ENCODE measurements at places on chromosomes 13 and 19.
A peak's percentile ranks its signal among the peaks of the same experiment; 100 is the strongest.

DNA sequence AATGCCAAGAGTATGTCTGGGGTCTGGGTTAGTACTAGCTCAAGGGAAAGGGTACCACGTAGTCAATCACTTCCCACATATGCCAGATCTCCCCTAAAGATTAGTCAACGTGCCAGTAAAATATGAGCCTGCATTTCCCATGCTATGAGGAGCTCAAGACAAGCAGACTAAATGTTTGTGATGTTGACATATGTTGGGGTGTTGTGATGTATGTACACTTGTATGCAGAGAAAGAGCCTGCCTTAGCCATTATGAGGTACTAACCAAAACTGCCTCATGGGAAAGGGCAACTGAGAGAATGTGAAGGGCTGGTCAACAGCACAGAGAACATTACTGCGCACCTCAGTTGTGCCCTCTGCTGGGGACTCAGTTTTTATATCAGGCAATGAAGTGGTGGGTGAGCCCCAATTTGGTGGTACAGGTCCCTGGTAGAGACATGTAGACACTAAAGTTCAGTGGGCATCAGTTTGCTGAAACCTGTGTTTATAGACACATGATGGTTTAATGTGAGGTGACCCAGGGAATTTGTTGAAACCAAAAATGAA, 287.0 kb downstream of the DCT start:
- no peak for DNase-seq

DNA sequence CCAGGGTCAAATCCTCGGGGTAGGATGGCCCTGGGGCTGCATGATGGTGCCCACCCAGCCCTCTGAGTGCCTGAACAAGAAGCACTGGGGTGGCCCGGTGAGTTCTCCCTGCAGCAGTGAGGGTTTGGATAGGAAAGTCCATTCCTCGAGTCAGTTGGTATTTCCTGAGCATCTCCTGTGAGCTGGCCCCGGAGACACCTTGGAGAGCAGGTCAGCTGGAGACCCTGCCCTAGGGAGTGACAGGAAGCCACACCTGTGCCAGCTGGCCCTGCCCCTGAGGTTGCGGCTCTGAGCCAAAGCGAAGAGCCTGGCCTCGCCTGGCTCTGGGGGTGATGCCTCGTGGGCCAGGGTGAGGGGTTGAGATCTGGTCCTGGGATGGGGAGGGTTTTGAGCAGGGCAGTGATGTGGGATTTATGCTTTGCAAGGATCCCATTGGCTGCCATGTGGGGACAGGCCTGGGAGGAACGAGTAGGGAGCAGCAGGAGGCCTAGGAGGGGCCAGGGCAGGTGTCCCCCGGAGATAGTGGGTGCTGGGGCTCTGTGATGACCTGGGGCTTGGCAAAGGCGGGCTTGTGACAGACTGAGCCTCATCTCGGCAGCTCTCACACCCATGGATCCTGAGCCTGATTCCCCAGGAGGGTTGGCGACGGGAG, 16.0 kb downstream of the CRTC1 start:
- no peak for DNase-seq

DNA sequence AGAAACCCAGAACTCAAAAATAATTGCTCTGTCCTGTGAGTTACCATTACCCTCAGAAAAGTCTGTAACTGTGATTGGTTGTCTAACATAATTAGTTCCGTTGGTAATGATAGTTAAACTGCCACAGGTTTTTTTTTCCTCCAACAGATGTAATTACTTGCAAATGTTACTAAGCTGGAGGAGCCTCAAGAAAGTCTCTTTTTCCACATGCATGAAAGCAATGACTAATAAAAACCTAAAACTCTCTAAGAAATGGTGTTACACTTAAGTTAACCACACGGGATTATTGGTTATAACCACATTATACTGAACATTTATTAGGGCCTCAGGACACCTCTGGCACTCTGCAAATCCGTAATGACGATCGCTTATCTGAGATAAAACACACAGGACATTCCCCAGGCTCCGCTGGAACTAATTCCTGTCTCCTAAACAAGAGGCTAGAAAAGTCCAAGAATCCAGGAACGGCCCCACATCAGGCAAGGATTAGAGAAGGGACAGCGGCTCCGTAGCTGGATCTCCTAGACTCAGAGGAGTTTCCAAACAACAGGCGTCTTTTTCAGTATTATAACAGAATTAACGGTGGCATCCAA, 753 bp downstream of the ZNF235 start:
- no peak for DNase-seq

- no peak for DNase-seq
Measured at GRCh38 chr19:33522371-33522662, 726 bp upstream of the PEPD start.

GRCh38 chr19:46975925-46976782, 43.5 kb upstream of the NPAS1 start:
- peak; percentile 59 for DNase-seq

DNA sequence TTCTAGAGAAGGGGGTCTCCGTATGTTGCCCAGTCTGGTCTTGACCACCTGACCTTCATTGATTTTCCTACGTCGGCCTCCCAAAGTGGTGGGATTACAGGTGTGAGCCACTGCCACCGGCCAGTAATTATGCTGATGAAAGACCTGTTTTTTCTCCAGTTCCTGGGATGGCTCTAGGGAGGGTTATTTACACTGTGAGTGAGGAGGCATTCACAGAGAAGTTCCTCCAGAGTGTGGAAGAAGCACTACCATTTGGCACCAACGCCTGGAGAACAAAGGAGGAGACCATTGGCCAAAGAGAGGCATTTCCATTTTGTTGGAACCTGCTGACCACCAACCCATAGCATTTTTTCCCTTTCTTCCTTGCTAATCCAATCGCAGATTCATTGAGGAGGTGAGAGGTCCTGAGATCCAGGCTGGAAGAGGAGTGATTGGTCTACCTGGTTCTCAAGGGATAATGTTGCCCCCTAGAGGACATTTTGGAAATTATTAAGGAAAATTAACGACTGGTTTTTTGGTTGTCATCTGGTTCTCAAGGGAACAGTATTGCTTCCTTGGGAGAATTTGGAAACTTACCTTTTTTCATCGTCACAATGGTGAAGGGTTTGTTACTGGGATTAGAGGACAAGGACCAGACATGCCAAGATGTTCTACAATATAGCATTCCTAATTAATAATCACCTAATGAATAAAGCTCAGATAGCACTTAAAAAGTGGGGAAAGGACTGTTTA, 5.5 kb upstream of the SAE1 start:
- DNase-seq = no peak

DNA sequence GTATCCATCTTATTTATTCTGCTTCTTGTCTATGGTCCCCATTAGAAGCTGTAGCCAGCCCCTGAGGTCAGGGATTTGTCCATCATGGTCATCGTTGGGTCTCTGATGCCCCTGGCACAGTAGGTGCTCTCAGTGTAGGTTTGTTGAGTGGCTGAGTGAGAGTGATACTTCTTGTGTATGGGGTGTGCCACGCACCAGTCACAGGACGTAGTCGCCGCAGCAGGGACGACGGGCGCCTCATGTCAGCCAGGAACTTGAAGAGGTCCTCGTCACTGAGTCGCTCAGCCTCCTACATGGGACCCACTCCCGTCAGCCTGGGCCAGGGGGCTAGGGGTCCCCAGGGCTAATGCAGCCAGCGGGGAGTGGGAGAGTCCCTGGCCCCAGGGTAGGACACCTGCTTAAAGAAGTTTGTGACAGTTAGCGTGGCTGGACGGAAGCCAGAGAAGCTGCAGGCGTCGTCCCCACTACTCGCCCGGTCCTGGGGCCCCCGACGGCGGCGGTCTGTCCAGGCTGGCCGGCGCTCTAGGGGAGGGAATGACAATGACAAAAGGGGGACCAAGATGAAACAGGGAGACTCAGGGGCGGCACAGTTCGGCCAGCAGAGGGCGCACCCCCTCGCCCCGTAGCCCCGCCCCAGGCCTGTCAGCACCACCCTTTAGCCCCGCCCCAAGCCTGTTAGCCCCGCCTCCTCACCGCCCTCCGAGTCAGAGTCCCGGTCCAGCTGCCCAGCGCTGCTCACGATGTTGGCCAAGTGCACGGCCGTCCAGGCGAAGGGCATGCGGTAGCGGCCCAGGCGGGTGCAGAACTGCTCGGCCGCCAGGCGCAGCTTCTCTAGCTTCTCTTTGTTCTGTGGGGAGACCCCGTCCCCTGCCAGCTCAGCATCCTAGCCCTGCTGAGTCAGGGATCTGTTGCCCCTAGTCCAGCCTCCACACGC, 3.7 kb downstream of the ANGPTL8 start:
- peak; percentile 96 for DNase-seq

GRCh38 chr13:59744747-59745391, 418.9 kb downstream of the DIAPH3 start:
- DNase-seq = no peak

DNA sequence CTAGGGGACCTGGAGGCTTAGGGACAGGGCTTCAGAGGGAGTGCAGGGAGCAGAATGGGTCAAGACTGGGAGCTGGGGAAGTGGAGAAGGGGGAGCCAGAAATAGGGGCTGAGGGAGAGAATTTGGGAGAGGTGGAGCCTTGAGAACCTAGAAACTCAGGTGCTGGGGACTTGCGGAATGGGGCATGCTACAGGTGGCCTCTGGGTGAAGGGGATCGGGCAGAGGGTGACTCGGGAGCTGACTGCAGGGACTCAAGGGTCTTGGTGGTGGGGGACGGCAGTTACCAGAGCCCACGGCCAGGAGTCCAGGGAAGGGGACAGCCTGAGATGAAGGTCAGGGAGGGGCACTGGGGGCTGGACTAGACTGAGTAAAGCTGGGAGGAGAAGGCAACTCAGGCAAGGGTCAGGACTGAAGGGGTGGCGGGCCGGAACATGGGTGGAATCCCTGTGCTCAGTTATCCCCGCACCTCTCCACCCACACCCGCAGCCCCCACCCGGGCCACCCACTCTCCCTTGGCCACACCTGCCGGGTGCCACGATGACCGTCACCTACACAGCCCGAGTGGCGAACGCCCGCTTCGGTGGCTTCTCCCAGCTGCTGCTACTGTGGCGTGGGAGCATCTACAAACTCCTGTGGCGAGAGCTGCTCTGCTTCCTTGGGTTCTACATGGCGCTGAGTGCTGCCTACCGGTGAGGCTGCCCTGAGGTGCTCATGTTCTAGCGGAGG, 628 bp downstream of the BEST2 start:
- no peak for DNase-seq

DNA sequence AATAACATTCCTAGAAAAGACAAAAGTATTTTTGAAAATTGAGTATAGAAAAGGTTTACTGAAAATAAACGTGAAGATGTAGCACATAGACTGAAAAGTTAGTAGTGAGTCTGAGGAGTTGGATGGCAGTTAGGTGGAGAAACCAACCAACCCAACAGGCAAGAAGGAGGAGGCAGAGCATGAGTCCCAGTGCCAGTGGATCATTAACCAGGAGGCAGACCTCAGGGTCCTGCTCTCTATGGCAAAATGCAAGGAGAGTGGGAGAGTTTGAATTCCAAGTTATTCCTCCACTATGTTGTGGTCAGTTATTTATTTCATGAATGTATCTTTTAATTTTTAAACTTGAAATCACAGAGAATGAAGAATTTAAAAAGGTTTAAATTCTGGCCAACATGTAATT, 446.4 kb downstream of the GPC6 start:
- no peak for DNase-seq

GRCh38 chr13:20446405-20446804, 79.3 kb downstream of the CRYL1 start:
- DNase-seq = no peak

DNA sequence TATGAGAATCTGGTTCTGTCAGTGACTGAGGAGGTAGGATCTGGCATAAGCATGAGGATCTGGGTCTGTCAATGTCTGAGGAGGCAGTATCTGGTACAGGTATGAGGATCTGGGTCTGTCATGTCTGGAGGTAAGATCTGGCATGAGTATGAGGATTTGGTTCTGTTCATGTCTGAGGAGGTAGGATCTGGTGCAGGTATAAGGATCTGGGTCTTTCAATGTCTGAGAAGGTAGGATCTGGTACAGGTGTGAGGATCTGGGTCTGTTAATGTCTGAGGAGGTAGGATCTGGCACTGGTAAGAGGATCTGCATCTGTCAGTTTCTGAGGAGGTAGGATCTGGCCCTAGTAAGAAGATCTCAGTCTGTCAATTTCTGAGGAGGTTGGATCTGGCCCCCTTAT, 12.4 kb upstream of the PDCD2L start:
- no peak for DNase-seq

- no peak for DNase-seq
Measured at GRCh38 chr13:104414771-104415170, 1348.6 kb upstream of the SLC10A2 start.

- DNase-seq = no peak
Measured at GRCh38 chr19:3194106-3195087, 8.7 kb downstream of the NCLN start.

DNA sequence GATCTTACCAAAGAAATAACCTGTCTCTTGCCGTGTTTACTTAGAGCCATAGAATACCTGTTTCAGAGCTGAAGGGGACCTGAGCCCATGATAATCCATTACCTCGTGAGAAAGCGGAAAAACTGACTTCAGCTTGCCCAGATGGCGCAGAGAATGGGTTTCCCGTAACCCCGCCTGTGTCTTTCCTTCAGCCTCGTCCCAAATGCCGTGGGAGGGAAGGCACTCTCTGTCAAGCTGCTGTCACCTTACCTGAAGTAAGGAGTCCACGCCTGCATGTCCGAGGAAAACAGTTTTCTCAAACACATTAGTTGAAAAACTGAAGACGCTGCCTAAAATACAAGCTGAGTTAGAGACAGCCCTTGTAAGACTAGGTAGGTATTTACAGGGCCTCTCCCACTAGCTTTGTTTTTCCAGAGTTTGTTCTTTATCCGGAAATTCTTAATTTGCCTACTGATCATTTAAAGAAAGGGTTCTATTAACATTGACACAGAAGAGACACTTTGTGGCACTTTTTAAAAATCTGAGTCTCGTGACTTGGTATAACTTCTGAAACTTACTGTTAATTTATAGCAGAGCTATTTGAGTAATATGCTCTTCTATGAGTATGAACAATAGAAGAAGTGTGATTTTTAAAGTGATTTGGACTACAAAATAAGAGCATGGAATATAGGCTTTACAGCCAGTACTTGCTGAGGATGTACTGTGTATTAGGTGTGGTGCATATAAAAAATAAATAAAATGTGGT, 1.3 kb upstream of the INTS6 start:
- DNase-seq = no peak

DNA sequence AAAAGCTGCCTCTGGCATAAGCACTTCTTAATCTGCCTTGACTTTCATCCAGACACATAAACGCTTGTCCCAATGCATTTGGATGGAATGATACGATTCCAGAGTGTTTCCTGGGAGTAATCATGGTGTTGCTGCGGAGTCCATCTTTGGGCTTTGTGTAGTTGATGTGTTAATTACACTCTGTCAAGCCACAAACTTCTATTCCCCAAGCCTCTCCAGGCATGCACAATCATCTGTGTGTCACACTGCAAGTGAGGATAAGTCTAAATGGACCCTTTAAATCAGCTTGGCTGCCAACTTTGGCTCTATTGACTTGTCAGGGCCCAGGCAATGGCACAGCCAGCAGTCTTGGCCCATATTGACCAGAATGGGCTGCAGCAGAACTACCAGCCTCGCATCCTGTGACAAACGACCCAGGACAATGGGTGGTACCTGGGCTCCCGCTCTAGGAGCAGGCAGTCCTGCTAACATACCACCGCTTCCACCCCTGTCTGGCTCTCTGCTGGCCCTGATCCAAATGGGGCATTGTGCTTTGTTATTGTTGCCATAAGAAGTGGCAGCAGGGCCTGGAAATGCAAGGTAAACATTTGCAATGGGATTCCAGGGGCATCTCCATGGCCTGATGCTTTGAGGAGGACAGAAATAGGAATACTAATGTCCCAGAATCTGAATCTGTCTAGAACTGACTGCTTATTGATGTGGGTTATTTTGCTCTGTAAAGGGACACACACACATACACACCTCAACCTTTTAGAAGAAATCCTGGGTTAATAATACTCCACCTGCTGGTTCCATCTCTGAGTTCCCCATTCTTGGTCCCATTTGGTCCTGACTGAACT, 127.2 kb downstream of the DNAJC15 start:
- DNase-seq = no peak

- DNase-seq = no peak
Measured at GRCh38 chr13:98686270-98686669, 66.2 kb downstream of the SLC15A1 start.

Measured in posterior cingulate gyrus (tissue), 11 donors.